ENCODE measurements at places on chromosomes 6 and 20. TPM values are rescaled to one million over a fixed set of nuclear protein-coding genes. Genes with fewer than 3 reads are reported as not detected.

The NOX3 gene
- total RNA-seq = not detected

- DNase-seq = no peak
These were observed 610.2 kb upstream of the NOX3 start for GRCh38 chr6:156065849-156066248.

DNA sequence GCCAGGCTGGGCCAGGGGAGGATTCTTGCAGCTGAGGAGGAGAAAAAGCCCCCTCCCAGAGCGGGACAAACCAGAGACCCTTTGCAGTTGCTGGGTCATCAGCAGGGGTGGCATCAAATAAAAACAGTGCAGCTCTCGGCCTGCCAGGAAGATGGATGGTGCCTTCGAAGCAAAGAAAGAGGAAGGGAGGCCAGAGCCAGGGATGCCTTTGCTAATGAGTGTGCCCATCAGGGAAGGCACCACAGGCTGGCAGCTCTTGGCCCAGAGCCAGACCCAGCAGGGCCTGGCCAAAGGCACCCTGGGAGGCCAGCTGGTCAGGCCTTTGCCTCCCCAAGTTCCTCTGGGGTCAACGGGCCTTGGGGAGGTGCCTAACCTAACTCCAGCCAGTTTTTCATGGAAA, 26.3 kb upstream of the ZNF318 start:
- DNase-seq = no peak

DNA sequence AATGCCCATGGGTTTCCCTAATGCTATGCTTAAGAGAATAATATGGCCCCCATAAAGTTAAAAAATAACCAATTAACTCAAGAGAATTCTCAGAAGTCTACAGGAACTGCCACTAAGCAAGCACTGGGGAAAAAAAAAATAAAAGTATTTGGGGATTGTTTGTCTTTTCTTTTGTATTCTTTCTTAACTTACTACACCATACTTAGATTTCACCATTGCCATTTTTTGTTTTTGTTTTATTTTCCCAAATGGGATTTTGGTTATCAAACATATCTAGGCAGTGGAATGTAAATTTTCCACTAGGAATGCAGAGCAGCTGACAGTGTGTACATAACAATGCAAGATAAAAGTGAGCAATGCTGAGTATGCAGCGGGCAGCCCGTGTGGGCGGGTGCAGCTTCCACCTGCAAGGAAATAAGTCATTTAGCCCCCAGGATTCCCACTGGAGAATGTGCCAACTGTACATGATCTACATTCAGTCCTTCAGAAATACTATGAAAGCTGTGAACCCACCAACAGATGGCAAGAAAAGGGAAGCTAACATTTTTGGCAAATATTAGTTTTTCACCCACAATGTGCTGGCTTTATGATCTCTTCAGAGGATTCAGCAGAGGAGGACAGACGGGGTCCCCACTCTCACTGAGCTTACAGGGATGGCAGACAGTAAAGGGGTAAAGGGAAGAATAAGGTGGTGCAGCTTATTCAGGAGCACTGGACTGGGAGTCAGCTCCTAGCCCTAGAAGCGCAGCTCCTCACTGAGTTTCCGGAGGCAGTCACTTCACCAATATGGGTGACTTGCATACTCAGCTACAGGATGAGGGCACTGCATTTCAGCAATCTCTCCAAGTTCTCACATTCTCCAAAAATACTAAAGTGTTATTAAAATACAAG, 44.4 kb downstream of the DCDC2 start:
- DNase-seq = no peak

The WFDC10A gene
- total RNA-seq = not detected

- no peak for DNase-seq
These were observed 475.3 kb upstream of the SOX4 start for GRCh38 chr6:21118216-21118780.

DNA sequence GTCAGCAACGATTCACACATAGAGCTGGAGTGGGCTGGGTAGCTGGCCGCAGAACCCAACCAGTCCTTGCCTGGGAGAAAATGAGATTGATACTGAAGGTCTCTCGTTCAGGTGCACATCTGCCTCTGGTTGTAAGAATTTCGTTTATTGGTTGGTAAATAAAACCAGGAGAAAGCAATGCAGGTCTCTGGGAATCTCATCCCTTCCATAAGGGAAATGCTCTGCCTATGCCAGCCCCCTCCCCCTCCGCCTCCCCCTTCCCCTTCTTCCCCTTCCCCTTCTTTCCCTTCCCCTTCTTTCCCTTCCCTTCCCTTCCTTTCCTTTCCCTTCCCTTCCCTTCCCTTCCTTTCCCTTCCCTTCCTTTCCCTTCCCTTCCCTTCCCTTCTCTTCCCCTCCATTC, 107.3 kb downstream of the DTD1 start:
- DNase-seq = no peak

The GPLD1 gene
- total RNA-seq = 15.7 TPM

GRCh38 chr6:11701573-11701972, 77.0 kb downstream of the ADTRP start:
- DNase-seq = no peak

GRCh38 chr6:67009818-67010217, 1302.8 kb upstream of the EYS start:
- DNase-seq = no peak

The ADGRF1 gene
- total RNA-seq = 8.3 TPM

GRCh38 chr20:8301655-8302054, 169.6 kb downstream of the PLCB1 start:
- DNase-seq = no peak

- no peak for DNase-seq
These were observed 11.5 kb downstream of the DHX35 start for GRCh38 chr20:38973645-38974044.

- no peak for DNase-seq
These were observed 23.7 kb upstream of the FBXO30 start for GRCh38 chr6:145838305-145838704.

GRCh38 chr6:71289039-71289801, 609 bp downstream of the OGFRL1 start:
- DNase-seq = no peak

The CGA gene
- total RNA-seq = not detected

DNA sequence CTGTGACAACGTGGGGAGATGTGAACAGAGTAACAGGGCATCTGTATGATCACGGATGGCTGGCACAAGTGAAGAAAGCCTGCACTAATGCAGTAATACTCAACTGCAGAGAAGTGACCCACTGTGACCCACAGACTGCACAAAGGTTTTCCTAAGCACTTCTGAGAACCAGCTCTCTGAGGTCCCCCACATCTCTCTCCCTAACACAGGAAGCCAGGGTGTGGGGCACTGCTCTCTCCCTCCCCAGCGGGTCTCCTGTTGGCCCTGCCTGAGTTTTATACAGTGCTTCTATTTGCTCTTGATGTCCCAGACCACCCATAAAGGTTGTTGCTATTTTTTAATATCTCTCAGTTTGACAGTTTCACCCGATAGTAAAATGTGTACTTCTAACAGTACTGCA, 11.3 kb downstream of the APMAP start:
- peak; percentile 37 for DNase-seq

DNA sequence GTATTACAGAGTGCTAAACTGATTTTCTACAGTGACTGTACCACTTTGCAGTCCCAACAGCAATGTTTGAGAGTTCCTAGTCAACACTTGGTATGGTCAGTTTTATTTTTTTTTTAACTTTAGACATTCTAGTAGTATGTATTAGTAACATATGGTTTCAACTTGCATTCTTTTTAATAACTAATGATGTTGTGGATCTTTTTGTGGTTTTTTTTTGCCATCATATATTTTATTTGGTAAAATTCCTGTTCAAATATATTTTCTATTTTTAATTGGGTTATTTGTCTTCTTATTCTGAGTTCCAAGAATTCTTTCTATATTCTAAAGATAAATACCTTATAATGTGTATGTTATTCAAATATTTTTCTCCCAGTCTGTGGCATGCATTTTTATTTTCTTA, 189.4 kb upstream of the ECI2 start:
- no peak for DNase-seq

DNA sequence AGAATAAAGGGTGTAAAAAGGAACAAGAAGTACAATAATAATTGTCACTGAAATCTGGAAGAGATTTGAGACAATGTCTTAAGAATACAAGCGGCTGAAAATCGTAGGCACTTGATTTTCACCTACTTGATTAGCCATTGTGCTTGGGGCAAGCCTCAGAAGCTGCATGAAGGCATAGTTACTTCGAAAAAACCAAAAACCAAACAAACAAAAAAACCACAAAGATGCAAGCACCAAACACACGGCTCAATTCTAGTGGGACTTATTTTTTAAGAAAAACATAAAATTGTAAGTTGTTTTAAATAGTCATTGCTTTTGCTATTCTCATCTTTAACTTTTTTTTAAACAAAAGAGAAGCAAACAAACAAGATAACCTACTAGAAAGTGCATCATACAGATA, 235.6 kb downstream of the OGFRL1 start:
- no peak for DNase-seq

- DNase-seq = no peak
These were observed 257.4 kb downstream of the PLCB1 start for GRCh38 chr20:8389381-8390036.

The COL10A1 gene
- not detected for total RNA-seq

DNA sequence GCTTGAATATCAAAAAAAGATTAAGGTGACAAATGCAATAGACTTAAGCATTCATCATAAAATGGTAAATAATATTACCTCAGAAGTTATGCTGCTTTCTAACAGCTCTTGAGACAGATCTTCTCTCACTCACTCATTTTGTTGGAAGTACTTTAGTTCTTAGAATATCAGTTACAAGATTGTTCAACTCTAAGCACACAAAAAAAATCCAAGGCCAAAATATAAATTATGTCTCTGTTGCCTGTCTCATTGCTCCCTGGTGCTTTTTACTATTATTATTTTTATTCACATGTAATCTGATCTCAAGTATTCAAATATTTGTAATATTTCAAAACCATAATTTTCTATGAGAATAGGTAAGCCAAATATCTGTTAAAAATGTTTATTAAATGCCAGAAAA, 259.4 kb upstream of the HSF2 start:
- DNase-seq = no peak

DNA sequence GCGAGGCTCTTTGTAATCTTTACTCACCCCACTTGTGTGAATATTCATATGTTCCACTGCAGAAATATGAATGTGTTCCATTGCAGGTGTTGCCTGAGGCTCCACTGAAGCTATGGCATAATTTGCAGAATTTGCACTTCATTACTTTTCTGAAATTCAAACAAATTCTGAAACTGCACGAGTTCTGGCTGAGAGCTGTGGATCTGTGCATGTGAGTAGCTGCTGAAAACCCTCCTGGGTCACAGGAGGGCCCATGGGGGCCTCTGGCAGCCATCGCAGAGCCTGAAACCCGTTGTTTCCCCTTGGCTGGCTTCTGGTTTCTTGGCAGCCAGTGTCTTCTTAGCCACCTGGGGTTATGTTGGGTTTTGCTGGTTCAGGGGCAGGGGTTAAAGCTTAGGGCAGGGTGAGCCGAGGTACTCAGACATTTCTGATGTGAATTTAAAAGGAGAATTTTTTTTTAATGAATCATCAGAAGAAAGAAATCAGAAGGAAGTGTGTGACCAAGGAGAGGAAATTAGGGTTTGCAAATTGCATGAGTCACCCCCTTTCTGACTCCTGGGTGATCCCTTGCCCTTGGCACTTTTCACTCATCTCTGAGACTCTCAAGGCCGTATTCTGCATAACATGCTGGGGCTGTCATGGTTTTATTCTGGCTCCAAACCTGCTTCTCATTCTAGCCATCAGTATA, 40.6 kb downstream of the TOX2 start:
- no peak for DNase-seq

The CENPQ gene
- total RNA-seq = 1.7 TPM

The VSX1 gene
- not detected for total RNA-seq

- no peak for DNase-seq
These were observed 6.8 kb downstream of the HSPA12B start for GRCh38 chr20:3739054-3739925.

DNA sequence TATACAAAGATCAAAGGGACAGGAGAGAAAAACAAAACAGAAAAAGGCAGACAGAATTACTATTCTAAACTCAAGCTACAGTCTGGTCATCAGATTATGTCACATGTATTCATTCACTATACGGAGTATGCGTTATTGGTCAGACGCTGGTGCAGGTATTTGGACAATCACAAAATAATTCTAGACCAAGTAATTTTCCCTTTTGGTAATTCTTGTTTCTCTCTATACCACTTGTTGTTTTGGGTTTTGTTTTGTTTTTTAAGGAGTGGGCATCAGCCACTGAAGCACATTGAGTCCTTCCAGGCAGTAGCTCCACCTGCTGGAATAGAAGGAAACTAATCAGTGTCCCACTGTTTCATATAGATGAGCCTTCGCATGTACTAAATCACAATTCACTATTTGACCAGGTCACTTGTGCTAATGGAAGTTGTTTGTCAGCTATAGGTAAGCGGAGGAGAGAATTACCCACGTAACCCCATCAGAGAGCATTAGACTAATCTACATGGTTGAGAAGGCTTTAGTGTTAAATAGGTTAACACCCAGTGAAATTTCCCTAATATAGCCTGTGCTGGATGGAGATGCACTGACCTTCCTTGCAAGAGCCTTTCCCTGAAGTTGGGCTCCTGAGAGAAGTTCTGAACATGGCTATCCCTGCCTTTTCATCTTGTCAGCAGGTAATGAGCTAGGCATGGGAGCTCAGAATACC, 77.9 kb downstream of the TNFAIP3 start:
- no peak for DNase-seq

DNA sequence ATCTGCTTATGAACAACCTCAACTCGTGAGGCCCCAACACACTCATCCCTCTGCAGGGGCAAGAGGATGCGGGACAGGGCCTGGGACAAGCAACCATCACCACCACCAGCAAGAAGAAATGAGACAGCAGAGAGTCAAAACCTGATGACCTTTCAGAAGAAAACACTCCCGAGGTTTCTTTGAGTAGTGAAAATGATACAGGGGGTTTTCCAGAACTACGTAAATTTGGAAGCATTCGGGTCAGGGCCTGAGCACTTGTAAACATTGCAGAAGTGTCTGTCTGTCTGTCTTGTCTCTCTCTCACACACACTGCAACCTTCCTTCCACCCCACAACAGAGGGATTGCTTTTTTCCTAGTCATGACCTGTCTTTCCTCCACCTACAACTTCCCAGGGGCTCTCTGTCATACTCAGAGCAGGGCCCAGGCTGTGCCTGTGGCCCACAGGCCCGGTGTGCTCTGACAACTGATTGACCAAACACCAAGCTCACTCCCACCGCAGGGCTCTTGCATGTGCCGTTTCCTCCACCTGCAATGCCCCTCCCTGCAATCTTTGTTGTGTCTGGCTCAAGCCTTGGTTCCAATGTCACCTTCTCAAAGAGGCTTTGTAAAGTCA, 90.9 kb downstream of the BMP7 start:
- DNase-seq = no peak

DNA sequence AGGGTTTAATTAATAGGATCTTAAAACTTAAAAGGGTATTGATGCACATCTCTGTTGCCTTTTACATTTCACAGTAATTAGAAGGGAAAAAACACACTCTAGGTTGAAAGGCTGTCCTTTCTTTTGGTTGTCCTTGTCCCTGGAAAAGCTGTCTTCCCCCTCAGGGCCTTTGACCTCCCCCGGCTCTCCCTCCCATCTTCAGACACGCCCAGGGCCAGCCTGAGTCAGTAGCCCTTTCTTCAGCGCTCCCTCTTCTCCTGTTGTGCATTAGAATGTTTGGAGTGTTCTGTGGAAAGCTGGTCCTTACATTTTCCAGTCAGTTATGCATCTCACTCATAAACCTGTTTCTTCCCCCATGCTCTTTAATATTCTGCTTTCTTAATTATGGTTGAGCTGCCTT, 157.0 kb downstream of the MTHFD1L start:
- DNase-seq = no peak

- no peak for DNase-seq
These were observed 52.0 kb upstream of the BMP2 start for GRCh38 chr20:6715401-6715941.

The SLC44A4 gene
- total RNA-seq = 5.9 TPM

Measured in vagina (tissue), 2 donors.